GM12865 (cell line): ENCODE measurements at places on chromosomes 12 and 14.

DNA sequence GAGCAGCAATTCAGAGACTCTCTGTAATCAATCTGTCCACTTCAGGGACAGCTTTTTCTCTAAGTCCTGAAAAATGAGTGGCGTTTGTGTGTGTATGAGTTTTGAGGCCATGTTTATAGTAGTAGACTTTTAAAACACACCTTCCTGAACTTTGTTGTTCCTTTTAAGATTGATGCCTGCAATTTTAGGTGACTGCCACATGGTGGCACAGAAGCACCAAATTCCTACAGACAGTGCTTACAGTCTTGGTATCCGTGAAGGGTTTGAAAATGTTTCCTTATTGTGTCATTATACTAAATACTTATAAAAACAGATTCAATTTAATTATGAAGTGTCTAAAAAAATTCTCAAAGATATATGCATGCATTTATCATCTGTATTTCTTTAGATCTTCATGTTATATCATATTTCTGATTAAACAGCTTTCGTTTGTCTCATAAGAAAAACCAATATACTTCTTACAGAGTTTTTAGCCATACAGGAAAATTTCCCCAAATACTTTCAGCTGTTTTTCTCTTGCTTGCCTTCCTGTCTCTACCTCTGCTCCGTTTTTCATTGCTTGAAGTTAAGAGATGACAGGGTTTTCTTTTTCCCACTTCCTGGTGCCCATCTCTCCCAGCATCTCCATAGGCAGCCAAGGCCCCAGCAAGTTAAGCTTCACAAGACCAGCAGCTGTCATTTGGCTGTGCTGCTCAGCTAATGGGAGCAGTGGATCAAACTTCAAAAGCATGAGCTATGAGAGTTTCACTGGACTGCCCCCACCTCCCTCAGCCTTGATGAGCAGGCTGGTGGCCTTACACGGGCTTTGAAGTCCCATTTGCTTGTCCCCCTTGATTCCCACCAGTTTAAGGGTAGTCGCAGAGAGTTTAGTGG lies 259.6 kb downstream of the AKAP6 start:
- peak; percentile 66 for DNase-seq

DNA sequence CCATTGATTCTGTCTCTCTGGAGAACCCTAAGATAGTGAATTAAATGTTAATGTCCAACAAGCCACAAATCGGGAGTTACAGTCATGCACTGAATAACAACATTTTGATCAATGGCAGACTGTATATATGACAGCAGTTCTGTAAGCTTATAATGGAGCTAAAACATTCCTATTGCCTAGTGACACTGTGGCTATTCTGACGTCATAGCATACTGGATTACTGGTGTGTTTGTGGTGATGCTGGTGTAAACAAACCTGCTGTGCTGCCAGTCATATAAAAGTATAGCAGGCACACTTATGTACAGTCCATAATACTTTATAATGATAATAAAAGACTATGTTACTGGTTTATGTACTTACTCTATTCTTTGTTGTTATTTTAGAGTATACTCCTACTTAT lies 56.7 kb upstream of the BICD1 start:
- DNase-seq: no peak

DNA sequence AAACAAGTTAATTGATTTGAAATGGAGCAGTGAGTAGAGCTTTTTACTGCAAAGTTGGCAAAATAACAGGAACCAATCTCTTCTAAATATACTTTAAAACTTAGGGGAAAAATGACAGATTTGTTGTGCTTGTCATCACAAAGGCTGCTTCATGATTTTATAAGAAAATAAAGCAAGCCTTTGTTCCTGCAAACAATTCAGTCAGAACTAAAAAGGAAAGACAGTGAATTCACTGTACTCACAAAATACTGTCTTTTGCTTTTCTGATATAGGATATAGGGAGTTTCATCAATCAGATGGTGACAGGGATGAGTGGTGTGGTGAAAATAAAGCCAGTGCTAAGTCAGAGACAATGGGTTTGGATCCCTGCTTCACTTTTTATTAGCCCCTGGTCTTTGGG lies 126.0 kb downstream of the HELB start:
- DNase-seq: no peak

DNA sequence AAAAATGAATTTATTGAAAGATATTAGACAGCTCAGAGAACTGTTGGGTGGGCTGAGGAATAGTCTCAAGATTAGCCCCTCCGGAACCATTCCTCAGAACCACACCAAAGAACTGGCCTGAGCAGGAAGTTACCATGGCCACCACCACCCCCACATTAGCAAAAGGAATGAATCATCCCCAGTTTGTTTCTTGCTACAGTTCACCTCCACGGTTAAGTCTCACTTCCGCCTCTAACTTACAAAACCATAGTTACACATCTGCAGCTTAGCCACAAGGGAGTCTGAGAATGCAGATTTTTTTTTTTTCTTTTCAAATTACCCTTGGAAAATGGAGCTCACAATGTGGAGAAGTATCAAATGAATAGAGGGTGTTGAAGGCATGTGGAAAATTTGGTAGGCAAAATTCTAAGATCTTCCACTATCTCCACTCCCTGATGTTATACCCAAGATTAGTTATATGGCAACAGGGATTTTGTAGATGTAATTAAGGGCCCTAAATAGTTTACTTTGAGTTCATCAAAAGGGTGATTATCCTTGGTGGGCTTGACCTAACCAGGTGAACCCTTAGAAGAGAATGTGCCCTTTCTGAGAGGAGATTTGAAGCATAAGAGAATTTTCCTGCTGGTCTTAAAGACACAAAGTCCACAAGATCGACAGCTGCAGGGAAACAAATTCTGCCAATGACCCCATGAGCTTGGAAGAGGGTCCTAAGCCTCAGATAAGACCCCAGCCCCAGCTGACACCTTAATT lies 129.8 kb upstream of the KRR1 start:
- peak; percentile 88 for DNase-seq

GRCh38 chr12:40168868-40169267 lies 55.9 kb upstream of the LRRK2 start:
- DNase-seq: peak; percentile 82

DNA sequence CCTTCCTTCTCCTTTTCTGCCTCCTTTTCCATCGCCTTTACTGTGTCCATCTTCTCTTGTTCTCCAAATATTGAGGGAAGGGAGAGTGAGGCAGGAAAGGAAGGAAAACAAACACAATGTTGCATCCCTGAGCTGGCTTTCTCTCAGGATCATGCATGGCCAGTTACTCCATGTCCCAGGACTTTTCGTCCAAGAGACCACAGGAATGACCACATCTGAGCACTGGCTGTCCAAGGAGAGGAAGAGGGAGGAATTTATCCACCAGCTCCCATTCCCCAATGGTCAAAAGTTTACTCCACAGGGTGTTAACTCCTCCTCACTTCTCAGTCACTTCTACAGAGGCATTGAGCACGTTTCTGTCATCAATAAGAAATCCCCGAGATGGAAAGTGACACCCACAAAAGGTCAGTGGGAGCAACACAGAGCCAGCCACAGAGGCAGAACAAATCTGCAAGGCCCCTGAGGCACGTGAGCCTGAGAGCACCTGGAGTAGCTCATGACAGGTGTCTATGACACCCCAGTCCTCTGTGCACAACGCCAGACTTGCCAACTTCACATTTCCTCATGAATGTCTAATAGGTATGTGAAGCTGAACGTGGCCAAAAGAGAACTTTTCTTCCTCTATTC lies 177.3 kb upstream of the NUDT4 start:
- DNase-seq: peak; percentile 28

DNA sequence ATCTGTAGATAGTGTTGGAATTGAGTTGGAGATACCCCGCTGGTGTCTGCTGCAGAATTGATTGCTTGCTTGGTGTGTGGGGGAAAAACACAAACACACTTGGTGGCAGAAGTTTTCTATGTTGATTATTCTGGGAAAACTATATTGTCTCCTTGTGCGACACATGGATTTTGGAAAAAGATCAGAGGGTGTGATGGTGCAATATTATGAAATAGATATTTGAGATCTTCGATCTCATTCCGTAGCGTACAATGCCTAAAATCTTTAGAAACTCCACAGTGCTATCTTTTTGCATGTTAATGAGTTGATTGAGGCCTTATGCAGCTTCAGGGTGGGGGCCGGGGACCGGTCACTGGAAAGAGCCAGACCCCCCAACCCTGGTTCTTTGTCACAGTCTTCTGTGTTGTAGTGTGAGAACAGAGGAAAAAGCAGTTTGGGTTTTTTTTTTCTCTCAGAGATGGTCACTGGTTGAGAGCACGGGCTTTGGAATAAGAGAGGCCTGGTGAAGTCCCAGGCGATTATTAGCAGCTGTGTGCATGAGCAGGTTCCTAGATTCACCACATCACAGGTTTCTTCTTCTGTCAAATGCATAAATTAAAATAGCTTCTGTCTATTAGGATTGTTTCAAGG lies 88.2 kb downstream of the ST8SIA1 start:
- no peak for DNase-seq

GRCh38 chr12:26507613-26508012 lies 312.2 kb downstream of the SSPN start:
- DNase-seq: no peak

- no peak for DNase-seq
Measured at GRCh38 chr12:1473418-1473817, 121.0 kb downstream of the FBXL14 start.

DNA sequence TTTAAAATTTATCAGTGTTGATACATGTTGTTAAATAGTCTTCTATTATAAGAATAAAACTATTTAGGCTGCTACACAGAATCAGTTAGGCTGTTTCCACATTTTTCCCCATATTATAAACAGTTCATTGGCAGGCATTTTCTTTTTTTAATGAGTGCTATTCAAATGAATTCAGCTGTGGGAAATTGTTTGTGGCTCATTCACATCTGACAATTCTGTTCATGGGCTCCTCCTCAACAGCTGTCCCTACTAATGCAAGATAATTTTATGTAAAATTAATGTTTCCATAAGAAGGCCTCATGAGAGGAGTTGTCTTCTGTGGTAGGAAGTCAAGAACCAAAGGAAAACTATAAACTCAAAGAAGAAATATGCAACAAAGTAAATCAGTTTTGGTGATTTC lies 218.0 kb downstream of the PPFIA2 start:
- DNase-seq: no peak

GRCh38 chr14:63912286-63912685 lies 59.5 kb downstream of the SYNE2 start:
- no peak for DNase-seq

DNA sequence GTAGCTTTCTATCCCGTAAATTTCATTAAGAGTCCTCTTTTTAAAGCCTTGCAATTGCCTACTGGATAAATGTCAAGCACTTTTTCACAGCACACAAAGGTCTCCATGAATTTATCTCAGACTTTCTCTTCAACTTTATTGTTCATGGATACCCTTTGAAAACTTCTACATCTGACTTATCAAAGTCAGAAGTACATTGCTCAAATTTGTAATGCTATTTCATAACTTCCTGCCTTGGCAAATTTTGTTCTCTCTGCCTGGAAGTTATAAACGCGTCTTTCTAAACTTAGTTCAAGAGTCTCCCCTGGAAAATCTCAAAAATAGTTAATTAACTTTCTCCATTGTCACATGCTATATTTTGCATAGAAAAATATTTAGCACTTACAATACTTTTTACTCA lies 55.9 kb upstream of the RERGL start:
- DNase-seq: no peak

DNA sequence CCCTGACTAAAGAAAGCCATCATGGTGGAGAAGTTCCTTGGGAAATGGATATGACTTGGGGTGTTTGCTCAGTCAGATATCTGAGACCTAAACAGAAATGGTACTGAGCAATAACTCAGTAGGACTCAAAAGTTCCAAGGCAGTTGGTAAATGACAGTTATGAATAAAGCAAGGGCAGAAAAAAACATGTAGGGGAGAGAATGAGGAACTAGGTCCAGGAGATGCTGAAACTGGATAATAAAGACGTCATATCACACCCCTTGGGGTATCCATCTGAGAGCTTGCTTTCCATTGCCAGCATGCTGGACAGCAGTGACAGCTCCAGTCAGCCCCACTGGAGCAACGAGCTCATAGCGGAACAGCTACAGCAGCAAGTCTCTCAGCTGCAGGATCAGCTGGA lies 37.5 kb downstream of the RPGRIP1 start:
- DNase-seq: peak; percentile 29

- no peak for DNase-seq
Measured at GRCh38 chr14:61226015-61226654, 55.0 kb downstream of the TMEM30B start.

- DNase-seq: peak; percentile 58
Measured at GRCh38 chr14:24941719-24942118, 108.2 kb downstream of the STXBP6 start.

DNA sequence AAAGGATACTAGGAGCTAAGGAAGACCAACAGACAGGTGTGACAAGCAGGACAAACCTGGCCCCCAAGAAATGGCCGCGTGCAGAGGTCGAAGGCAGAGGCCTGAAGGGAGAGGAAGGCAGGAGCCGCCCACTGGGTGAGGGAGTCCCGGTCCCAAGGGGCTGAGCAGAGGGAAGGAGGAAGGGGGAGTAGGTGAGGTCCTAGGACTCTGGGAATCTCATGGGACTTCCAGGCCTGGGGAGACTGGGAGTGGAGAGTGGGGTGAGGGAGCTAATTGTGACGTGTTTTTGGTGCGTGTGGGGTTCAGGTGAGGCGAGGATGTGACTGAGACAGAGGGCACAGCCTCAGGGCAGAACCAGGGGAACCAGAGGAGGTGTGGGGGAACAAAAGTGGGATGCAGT lies 11.7 kb upstream of the FLVCR2 start:
- DNase-seq: no peak

DNA sequence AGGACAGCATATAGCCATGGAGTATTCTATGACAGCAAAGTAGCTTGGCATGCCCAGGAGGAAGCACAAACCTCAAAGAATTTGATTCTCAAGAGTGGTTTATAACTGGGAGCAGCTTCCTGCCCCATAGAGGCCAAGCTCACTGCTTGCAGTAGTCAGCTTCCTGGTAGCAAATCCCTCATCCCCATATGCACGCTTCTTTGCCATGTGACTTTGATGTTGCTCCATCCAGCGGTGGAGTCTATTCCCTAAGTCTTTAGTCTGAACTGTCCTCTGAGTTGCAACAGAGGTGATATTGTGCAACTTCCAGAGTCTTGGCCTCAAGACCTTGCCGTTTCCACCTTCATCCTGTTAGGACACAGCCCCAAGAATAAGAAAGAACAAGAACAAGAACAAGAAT lies 996.8 kb upstream of the TMEM132C start:
- DNase-seq: no peak

DNA sequence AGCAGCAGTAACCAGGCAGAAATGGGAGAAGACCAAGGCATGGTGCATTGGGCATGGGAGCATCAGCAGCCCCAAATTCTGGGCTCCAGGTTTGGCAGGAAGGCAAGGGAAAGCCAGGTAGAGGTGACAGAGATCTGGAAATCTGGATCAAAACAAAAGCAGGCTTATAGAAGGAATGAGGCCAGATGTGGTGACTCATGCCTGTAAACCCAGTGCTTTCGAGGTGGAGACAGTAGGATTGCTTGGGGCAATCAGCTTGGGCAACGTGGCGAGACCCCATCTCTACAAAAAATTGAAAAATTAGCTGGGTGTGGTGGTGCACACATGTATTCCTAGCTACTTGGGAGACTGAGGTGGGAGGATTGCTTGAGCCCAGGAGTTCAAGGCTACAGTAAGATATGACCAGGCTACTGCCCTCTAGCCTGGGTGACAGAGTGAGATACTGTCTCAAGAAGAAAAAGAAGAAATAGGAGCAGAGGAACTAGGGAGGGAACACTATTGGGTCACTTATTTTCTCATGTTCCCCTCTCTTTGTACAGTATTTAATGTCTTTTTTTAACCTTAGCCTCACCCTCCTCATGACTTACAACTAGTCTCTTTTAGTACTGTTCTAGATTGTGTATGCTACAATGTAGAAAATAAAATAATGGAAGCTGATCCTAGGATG lies 25.1 kb downstream of the SLC4A8 start:
- DNase-seq: no peak

- DNase-seq: no peak
Measured at GRCh38 chr12:65612440-65612839, 211.8 kb upstream of the HMGA2 start.
